ENCODE measurements at places on chromosomes 2 and 18.

DNA sequence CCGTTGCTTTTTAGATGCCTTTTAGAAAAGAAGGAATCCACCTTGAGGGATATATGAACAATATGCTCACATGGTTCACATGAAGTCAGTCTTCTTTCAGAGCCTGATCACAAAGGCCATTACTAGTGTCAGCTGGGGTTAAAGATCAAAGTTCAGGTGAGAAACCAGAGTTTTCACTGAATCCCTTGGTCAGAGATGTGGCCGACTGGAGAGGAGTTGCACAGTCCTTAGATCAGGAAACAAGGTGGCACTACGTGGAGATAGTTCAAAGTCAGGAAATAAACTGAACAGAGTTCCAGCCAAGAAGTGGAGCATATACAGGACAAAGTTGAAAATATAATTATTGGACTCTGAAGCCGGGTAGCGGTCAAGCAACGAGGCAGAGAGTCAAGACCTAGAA is 54.6 kb downstream of the AAK1 start:
- DNase-seq = no peak

- DNase-seq = no peak
Observed at GRCh38 chr2:3313781-3314375, 63.7 kb downstream of the EIPR1 start.

GRCh38 chr18:68426731-68427315 is 288.1 kb downstream of the TMX3 start:
- DNase-seq = no peak

DNA sequence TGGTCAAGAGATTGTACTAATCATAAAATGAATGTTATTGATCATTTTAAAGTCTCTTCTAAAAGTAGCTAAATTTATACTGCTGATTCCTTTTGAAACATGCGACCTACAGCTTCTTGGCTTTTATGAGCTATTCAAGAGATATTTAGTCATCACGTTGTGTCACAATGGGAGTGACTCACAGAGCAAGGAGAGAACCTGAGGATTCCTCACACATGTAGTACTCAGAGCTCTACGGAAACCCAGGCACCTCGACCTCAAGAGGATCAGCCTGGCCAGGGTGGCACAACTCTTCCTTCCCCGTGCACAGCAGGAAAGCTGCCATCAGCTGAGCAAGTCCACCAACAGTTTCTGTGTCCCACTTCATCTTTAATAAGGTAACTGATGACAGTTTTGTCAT is at the start of gene DHRS9:
TSS of gene DHRS9 (plus strand) at position 223 of the 400 bp plus-strand sequence. CDS start 12,019 bp downstream, outside the sequence.
- no peak for DNase-seq

DNA sequence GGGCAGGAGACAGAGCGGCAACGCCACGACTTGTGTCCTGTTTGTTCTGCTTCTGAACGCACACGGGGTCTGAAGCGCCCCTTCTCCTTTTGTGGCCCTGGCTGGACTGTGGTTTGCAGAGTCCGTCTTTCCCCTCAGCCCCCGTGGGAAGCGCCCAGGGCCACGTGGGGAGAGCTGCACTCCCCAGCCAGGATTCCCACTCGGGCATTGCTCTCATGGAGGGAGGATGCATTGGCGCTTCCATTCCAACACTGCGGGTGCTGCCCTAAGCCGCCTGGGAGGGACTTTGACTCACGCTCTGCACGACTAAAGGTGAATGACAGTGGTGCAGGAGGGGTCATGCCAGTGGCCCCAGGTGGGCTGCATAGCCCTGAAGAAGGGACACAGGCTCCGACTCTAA is 52.5 kb downstream of the TIMM21 start:
- no peak for DNase-seq

DNA sequence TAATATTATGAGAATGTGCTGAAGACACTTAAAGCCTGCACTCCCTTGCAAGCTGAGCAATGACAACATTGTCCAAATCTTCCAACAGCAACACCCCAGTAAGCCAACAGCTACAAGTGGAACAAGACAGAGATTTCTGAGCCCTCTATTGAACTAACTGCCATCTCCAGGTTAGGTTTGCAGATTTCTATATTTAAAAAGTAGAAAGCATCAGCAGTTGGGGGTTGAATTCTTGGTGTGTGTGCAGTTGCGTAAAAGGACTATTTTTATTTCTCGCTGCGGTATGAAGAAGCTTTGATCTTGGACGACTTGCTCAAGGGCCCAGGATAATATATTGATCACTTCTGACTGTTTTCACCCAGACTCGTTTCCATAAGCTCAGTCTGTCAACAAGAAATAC is 106.2 kb upstream of the ZFP36L2 start:
- no peak for DNase-seq

DNA sequence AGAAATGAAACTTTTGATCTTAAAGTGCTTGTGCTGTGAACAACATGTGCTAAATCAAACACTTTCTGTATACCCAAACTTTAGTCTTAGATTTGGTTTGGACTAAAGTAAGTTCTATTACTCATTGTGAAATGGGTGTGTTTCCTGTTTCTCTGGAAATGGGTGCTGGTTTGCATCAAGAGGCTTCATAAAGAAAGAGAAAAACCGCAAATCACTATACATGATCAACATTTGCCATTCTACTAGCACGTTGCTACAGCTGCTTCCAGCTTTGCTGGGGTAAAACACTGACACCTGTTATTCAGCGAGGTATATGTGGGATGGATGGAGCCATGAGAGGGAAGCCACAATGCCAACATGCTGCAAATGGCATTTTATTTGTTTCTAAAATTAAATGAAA is 547.0 kb upstream of the ACVR2A start:
- DNase-seq = peak; percentile 83

DNA sequence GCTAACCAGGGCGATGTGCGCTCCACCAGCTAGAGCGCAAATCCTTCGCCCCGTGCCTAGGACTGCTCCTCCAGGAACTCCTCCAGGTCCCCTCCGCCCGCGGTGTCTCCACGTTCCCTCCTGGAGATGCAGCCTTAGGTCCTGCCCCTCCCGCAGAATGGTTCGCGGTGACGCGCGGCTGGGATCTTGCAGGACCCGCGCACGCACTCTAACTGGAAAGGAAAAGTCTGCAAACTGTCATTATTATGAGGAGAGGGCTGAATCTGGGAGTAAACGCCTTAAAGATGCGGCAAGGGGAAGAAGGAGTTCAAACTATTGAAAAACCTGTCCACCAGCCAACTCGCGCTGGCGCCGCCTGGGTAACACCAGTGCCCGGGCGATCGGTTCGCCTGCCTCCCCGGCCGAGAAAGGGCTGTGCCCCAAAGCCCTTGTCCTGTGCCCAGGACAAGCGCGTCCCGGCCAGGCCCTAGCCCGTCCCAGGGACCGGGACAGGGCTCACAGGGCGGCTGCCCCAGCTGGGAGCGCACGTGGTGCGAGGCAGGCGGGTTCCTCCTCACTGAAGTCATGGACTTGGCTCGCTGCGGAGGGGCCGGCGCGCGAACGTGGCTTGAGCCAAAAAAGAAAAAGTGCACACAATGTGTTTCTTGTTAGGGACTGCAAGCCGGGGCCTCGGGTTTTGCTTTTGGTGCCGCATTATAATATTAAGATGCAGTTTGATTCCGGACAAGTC is 5.5 kb upstream of the ID2 start:
- DNase-seq = no peak
